ENCODE measurements at places on chromosomes 12 and 14. TPM values are rescaled to one million over a fixed set of nuclear protein-coding genes. Genes with fewer than 3 reads are reported as not detected.

ANKRD33 gene
- total RNA-seq = not detected

- no peak for DNase-seq
Measured at GRCh38 chr12:101655393-101655792, 42.0 kb upstream of the CHPT1 start.

- DNase-seq = no peak
Measured at GRCh38 chr12:15534874-15535273, 212.6 kb downstream of the PTPRO start.

SERPINA3 gene
- 279 TPM for total RNA-seq

DNA sequence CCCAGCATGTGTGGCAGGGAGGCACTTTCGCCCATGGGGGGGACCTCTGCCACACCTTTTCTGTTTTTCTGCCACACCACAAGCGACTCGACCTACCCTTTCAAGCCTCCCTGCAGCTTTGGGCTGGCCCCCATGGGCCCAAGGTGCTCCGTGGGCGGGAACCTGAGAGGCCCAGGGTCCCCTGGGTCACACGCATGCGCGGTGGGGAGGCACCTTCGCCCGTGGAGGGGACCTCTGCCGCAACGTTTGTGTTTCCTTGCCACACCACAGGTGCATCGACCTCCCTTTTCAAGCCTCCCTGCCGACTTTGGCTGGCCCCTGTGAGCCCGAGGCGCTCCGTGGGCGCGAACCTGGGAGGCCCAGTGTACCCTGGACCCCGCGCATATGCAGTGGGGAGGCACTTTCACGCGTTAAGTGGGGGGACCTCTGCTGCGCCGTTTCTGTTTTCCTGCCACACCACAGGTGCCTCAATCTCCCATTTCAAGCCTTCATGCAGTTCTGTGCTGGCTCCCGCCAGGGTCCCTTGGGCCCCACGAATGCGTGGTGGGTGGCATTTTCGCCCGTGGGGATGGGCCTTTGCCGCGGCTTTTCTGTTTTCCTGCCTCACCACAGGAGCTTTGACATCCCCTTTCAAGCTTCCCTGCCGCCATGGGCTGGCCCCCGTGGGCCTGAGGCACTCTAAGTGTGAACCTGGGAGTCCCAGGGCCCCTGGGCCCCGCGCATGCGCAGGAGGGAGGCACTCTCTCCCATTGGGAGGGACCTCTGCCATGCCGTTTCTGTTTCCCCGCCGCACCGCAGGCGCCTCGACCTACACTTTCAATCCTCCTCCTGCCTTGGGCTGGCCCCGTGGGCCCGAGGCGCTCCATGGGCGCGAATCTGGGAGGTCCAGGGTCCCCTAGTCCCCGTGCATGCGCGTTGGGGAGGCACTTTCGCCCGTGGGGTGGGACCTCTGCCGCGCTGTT is 332.2 kb downstream of the ALG10 start:
- no peak for DNase-seq

- peak; percentile 58 for DNase-seq
Measured at GRCh38 chr14:102726191-102726949, 50.9 kb upstream of the TRAF3 start.

ERP27 gene
- 1.2 TPM for total RNA-seq

TAS2R30 gene
- total RNA-seq = 4.4 TPM

DNA sequence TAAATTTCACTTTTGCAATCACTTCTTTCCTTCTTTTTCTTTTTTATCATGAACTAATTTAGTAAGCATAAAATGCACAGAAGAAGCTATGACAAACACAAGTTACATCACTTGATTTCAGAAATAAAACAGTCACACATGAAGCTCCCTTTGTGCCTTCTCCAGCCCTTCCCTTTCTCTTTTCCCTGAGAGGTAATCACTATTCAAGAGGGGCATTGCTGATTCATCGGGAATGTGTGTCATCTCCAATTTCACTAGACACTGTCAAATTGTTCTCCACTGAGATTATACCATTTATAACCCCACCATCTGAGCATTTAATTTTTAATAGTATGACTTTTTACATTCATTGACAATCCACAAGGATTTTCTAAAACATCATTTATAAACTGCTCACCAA is 91.6 kb upstream of the PTPRQ start:
- no peak for DNase-seq

TMEM121 gene
- 2.2 TPM for total RNA-seq

DNA sequence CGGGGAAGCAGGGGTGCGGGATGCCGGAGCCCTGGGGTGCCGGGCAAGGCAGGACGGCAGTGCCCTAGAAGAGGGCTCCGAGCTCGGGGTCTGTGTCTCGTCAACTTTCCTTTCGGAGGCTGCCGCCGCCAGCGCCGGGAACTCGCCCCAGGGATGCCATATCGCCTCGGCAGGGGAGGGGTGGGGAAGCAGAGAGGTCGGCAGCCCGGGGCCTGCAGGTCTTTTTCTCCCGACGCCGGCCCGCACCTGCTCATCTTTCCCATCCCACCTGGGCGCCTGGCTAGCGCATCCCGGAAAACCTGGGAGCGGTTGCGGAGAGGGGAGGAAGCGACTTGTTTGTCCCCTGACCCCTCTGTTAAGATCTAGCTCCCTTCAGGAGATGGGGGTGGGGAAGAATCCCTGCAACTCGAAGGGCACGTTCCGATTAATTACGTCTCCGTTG is 547 bp downstream of the CNTN1 start:
- peak; percentile 79 for DNase-seq

DNA sequence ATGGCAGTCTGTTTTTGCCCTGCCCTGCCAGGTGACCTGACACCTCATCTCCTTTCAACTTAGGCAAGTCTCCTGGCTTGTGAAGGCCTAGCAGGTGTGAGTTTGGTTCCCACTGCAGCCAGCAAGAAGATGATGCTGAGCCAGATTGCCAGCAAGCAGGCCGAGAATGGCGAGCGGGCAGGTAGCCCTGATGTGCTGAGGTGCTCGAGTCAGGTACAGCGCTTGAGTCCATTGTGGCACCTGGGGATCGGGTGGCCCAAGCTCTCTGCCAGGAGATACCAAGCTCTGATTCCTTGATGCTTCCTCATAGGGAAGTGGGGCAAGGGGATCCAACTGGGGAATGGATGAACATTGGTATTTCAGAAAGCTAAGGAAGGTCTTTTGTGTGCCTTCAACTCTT is 4.1 kb upstream of the CSAD start:
- DNase-seq = no peak

SLC4A8 gene
- total RNA-seq = 0.79 TPM

DNA sequence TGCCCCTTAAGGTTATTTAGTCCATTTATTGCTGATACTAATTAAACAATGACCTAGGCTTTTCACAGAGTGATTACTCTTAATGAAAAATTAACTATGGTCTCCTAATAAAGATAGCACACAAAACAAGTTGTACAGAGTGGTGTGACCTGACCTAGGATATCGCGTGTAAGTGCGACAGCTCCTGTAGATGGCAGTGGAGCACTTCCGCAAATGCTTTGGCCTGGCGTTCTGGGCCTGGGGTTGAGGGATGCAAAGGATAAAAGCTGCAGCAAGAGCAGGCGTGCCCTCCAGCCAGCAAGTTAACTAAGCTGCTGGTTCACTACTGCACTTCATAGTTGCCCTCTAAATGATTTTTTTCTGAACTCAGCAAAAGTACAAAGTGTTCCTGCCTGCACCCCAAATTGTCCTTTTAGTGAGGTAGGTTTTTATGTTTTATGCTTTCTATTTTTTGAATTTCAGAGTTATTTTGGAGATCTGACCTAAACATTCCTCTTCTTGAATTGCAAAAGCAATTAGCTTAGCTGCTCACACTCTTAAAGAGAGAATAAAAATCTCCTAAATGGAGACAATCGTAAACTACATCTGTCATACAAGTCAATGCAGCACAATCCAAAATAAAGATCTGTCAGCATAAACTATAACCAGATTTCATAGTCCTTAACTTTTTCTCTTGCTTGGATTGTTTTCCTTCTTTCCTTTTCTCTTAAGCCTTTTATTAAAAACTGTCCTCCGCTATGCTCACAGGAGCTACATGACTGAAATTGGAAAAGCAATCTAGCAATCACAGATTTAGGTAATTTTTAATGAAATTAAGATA is 379.6 kb downstream of the LRIG3 start:
- peak; percentile 91 for DNase-seq

GRCh38 chr12:65984227-65984479 is 146.4 kb downstream of the LLPH start:
- DNase-seq = no peak

DNA sequence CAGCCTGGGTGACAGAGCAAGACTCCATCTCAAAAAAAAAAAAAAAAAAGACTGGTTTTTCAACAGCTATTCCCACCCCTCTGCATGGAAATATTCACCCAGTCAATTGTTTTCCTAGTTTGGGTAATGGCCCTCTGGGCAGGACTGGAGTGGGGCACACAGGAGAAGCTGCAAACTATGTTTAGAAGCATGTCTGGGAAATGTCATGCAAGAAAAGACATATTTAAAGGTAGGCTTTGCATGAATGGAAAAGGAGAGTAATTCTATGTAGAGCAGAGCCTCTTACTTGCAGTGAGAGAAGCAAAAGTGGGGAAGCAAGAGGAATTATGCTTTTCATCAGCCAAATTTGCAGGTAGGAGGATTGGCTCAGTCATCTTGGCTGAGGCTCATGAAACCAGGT is 276.5 kb upstream of the PLEKHG7 start:
- DNase-seq = no peak

DNA sequence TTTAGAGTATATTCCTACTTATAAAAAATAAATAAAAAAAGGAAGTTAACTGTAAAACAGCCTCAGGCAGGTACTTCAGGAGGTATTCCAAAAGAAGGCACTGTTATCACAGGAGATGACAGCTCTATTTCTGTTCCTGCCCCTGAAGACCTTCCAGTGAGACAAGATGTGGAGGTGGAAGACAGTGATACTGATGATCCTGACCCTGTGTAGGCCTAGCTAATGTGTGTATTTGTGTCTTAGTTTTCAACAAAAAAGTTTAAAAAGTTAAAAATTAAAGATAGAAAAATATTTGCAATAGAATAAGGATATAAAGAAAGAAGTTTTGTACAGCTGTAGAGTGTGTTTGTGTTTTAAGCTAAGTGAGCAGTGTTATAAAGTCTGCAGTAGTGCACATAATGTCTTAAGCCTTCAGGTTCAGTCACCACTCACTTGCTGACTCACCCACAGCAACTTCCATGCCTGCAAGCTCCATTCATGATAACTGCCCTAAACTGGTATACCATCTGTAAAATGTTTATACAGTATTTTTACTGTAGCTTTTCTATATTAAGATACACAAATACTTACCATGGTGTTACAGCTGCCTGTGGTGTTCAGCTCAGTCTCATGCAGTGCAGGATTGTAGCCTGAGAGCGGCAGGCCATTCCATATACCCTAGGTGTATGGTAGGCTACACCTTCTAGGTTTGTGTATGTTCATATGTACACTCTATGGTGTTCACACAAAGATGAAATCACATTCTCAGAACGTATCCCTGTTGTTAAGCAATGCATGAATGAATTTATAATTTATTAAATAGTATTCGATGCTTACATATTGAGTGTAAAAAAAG is 121.1 kb downstream of the ANO6 start:
- DNase-seq = no peak

VIPAS39 gene
- total RNA-seq = 11.9 TPM

RILPL2 gene
- 5.3 TPM for total RNA-seq

- no peak for DNase-seq
Measured at GRCh38 chr12:40793471-40793870, 101.2 kb downstream of the CNTN1 start.

DNA sequence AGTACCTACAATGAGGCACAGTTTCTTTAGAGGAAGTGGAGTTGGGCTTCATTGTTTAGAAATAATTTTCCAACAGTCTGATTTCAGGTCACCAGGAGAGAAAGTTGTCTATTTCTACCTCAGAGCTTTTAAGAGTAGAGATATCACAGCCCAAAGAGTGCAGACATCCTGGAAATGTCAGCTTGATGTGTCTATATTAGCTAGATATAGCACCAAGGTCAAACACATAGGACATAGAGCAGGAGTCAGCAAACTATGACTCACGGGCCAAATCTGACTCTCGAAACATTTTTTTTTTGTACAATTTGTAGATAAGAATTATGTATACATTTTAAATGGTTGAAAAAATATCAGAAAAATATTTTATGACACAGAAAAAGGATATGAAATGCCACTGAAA is 53.7 kb downstream of the KCNC2 start:
- DNase-seq = no peak

DNA sequence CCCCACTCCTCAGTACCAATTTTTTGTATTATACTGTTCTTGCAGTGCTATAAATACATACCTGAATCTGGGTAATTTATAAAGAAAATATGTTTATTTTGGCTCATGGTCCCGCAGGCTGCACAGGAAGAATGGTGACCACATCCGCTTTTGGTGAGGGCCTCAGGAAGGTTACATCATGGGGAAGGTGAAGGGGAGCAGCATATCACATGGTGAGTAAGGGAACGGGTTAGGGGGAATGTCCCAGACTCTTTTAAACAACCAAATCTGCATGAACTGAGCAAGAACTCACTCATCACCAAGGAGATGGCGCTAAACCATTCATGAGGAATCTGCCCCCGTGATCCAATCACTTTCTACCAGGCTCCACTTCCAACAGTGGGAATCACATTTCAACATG is 40.0 kb downstream of the OSBPL8 start:
- DNase-seq = no peak

RAD51AP1 gene
- 1.7 TPM for total RNA-seq

- no peak for DNase-seq
Measured at GRCh38 chr12:12081836-12082497, 11.2 kb downstream of the BCL2L14 start.

DNA sequence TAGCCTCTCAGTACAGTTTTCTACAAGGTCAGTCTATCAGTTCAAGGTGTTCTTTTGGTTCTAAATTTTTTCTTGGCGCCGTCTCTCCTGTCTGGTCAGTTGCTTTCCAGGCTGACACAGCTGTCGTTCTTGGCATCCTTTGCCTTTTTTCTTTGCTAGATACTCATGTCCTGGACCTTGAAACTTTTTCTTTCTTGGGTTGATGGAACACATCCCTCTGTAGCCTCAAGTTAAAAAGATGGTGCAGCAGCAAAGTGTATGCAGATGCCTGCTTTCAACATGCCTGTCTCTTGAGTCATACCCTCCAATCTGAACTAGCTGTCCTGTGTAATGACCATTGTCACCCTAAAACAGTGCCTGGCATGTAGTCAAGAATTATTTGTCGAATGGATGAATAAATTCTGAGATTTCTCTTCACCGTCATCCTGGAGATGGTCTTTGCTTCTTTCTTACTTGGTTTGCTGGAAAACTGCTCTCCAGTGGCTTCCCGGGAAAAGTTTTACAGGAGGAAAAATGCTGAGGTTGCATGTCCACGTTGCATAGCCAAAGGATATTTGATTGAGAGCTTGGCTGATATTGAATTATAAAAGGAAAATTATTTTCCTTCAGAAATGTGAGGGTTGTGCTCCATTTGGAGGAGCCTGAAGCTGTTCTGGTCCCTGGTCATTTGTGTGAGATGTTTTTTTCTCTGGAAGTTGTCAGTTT is 4.6 kb downstream of the NYNRIN start:
- no peak for DNase-seq

- no peak for DNase-seq
Measured at GRCh38 chr14:64831419-64831818, 48.3 kb downstream of the SPTB start.

All from posterior vena cava (tissue), 2 donors.